ENCODE measurements at places on chromosomes 11 and 22. TPM values are rescaled to one million over a fixed set of nuclear protein-coding genes. Genes with fewer than 3 reads are reported as not detected.
A peak's percentile ranks its signal among the peaks of the same experiment; 100 is the strongest.

DNA sequence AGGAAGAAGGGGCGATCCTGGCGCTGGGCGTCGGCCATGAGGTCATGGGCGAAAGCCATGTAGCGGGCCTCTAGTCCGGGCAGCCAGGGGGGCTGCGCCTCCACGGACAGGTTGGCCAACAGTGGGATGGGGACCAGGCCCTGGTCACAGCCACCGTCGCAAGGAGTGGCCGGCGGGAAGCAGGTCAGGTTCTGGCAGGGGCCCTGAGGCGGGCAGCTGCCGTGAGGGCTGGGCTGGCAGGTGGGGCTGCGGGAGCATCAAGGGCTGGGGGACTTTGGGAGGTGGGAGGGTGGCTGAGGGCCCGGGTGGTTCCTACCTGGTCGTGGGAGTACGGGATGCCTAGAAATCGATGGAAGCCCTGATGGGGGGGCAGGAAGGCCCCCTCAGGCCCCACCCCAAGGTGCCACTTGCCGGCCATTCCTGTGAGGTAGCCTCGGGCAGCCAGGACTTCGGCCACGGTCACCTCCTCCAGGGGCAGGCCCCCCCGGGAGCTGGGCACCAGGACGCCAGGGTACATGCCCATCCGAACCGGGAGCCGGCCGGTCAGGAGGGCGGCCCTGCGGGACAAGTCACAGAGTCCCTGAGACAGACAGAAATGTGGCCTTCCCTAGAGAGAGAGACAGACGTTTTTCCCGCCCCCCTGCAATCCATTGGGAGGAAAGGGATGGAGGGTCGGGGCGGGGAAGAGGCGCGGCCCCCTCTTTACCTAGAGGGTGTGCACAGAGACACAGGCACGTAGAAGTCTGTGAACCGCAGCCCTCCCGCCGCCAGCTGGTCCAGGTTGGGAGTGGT is 906 bp downstream of the ARSA start:
- peak overlapping the region; percentile 80 for H3K27ac ChIP-seq
- no peaks in the 10 kb centered on the region for H3K27me3 ChIP-seq
- H3K4me1 ChIP-seq: peaks cover 13% of the 10 kb centered on the region
- H3K36me3 ChIP-seq: no peaks in the 10 kb centered on the region
- peak overlapping the region; percentile 57 for H3K4me3 ChIP-seq
- peak; percentile 70 for DNase-seq

GRCh38 chr11:129277198-129277843 is 85.2 kb upstream of the ARHGAP32 start:
- H3K4me3 ChIP-seq: no peak overlapping the region
- no peaks in the 10 kb centered on the region for H3K36me3 ChIP-seq
- no peak for DNase-seq
- no peak overlapping the region for H3K27ac ChIP-seq
- peaks cover 29% of the 10 kb centered on the region for H3K4me1 ChIP-seq

GRCh38 chr11:58776891-58777710 is 45.4 kb upstream of the GLYAT start:
- H3K4me3 ChIP-seq: no peak overlapping the region
- no peak for DNase-seq
- H3K4me1 ChIP-seq: no peaks in the 10 kb centered on the region
- no peak overlapping the region for H3K27ac ChIP-seq

DNA sequence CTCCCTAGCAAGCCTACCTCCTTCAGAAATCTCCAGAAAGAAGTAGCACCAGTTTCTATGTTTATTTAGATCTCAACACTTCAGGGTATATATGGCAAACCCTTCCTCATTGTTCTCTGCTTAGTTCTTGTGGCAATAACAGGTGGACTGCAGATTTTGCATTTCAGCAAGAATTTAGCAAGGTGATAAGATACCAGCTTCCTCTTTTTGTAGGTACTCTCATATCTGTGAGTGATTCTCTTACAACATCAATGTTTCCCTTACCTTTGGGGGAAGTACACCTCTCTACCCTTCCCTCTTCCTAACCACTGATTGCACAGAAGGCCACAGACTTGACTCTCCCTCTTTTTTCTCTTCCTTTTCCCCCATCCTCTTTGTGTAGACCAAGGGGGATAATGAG is 230.9 kb upstream of the SESN3 start:
- no peak for DNase-seq
- no peaks in the 10 kb centered on the region for H3K36me3 ChIP-seq
- no peak overlapping the region for H3K4me3 ChIP-seq
- no peaks in the 10 kb centered on the region for H3K27me3 ChIP-seq
- no peak overlapping the region for H3K27ac ChIP-seq
- peaks cover 12% of the 10 kb centered on the region for H3K4me1 ChIP-seq

DNA sequence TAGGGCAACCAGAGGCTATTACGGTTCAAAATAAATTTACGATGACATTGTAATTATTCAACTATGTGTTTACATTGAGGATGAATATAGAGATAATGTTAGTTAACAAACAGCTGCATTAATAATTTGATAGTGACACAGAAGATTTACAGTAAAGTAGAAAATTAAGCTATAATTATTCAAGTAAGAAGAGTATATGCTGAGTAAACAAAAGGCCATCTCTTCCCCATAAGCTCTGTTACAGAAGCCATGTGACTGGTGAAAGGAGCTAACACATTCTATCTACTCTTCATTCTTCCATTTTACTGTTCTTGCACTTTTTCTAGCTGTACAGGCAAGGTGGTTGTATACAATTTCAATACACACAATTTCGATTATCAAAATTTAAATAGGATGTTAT is 54.2 kb downstream of the IMMP1L start:
- no peak overlapping the region for H3K4me3 ChIP-seq
- H3K4me1 ChIP-seq: no peaks in the 10 kb centered on the region
- H3K27me3 ChIP-seq: no peaks in the 10 kb centered on the region
- H3K27ac ChIP-seq: no peak overlapping the region
- H3K36me3 ChIP-seq: no peaks in the 10 kb centered on the region

The YPEL1 gene
- total RNA-seq: 9.6 TPM

GRCh38 chr11:13336246-13336878 is 58.8 kb downstream of the BMAL1 start:
- no peak overlapping the region for H3K4me3 ChIP-seq
- H3K27me3 ChIP-seq: no peaks in the 10 kb centered on the region
- peaks cover 47% of the 10 kb centered on the region for H3K4me1 ChIP-seq
- DNase-seq: no peak

DNA sequence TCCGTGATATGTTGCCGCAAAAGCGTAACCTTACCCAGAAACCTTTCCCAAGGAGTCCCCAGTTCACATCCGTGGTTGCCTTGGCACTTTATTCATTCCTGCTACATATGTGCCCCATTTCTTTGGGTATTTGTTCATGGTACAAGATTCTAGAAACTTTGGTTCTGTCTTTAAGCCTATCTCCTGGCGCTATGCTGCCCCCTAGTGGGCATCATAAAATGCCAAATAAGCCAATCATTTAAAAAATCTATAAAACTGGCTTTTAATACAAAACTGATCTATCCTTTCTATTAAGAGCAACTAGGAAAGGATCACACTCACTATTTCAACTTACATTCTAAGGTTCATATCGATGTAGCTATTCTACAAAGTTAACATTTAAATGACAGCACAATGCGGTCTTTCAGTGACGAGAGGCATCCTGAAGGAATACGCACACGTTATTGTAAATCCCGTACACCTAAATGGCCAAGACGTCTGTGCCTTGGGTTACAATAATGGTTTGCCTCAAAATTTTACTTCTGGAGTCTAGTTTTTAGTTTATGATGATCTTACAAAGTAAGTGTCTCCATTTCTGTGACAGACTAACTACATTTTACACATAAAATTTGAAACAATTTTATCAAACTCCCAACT is 16.2 kb downstream of the PIWIL3 start:
- H3K4me3 ChIP-seq: no peak overlapping the region
- H3K4me1 ChIP-seq: no peaks in the 10 kb centered on the region
- H3K36me3 ChIP-seq: no peaks in the 10 kb centered on the region
- H3K27me3 ChIP-seq: peaks cover 8% of the 10 kb centered on the region

DNA sequence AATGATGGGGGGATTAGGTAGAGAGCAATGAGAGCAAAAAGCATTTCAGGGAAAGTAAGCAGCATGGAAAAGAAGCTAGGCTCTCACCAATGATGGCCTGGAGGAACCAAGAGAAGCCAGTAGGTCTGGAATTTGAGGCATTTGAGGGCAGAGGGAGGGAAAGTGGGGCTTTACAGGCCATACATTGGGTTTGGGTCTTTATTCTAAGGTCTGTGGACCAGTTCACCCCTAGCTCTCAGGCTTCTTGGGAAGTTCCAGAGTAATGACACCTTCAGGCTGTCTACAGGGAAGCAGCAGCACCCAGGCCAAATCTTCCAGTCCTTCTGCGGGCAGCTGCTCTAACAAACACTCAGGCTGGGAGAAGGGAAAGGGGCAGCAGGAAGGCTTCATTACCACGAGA is 29.4 kb downstream of the ARFGAP2 start:
- H3K27ac ChIP-seq: no peak overlapping the region
- DNase-seq: no peak
- H3K27me3 ChIP-seq: no peaks in the 10 kb centered on the region
- H3K36me3 ChIP-seq: no peaks in the 10 kb centered on the region

GRCh38 chr11:121029813-121030445 is 6.0 kb downstream of the TBCEL start:
- H3K4me1 ChIP-seq: peaks cover 8% of the 10 kb centered on the region
- H3K4me3 ChIP-seq: no peak overlapping the region
- no peaks in the 10 kb centered on the region for H3K36me3 ChIP-seq
- no peaks in the 10 kb centered on the region for H3K27me3 ChIP-seq
- no peak overlapping the region for H3K27ac ChIP-seq
- no peak for DNase-seq

GRCh38 chr11:131392528-131393255 is 22.3 kb downstream of the NTM start:
- no peak for DNase-seq
- H3K36me3 ChIP-seq: no peaks in the 10 kb centered on the region
- no peaks in the 10 kb centered on the region for H3K27me3 ChIP-seq
- no peaks in the 10 kb centered on the region for H3K4me1 ChIP-seq

GRCh38 chr11:59247531-59248227 is 35.0 kb upstream of the MPEG1 start:
- no peak for DNase-seq
- no peaks in the 10 kb centered on the region for H3K27me3 ChIP-seq
- H3K36me3 ChIP-seq: no peaks in the 10 kb centered on the region
- H3K4me1 ChIP-seq: no peaks in the 10 kb centered on the region
- no peak overlapping the region for H3K4me3 ChIP-seq

- no peak for DNase-seq
- no peaks in the 10 kb centered on the region for H3K36me3 ChIP-seq
- no peaks in the 10 kb centered on the region for H3K4me1 ChIP-seq
- H3K27me3 ChIP-seq: no peaks in the 10 kb centered on the region
- no peak overlapping the region for H3K4me3 ChIP-seq
Measured at GRCh38 chr11:58286249-58286648, 18.2 kb upstream of the OR10W1 start.

- H3K27me3 ChIP-seq: no peaks in the 10 kb centered on the region
- H3K36me3 ChIP-seq: no peaks in the 10 kb centered on the region
- no peak overlapping the region for H3K27ac ChIP-seq
- no peaks in the 10 kb centered on the region for H3K4me1 ChIP-seq
- DNase-seq: no peak
Measured at GRCh38 chr11:100705447-100705846, 18.4 kb downstream of the ARHGAP42 start.

GRCh38 chr22:26778372-26778771 is 121.0 kb downstream of the MIAT start:
- DNase-seq: no peak
- no peak overlapping the region for H3K27ac ChIP-seq
- H3K4me3 ChIP-seq: no peak overlapping the region

DNA sequence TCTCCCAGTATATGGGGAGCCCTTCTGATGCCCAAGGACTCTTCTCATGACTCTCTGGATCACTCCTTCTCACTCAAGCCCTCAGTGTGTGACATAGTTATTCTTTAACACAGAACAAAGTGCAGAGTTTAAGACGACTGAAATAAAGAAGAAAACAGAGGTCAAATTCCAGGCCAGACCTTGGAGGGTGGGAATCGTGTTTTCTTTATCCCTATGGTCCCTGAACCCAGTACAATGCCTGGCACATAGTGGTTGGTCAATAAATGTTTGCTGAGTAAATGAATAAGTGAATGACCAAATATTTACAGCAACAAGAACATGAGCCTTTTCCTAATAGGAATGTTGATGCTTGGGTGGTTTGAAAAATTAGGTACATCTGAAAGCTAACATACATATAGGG is 28.8 kb downstream of the VSTM5 start:
- DNase-seq: no peak
- no peaks in the 10 kb centered on the region for H3K27me3 ChIP-seq
- no peak overlapping the region for H3K27ac ChIP-seq
- peaks cover 7% of the 10 kb centered on the region for H3K4me1 ChIP-seq
- H3K36me3 ChIP-seq: no peaks in the 10 kb centered on the region

The MYOD1 gene
- not detected for total RNA-seq

The MS4A6A gene
- total RNA-seq: 115 TPM

The ROBO4 gene
- total RNA-seq: 12.8 TPM

The OR52E4 gene
- not detected for total RNA-seq

- peaks cover 24% of the 10 kb centered on the region for H3K4me1 ChIP-seq
- H3K4me3 ChIP-seq: no peak overlapping the region
- no peak overlapping the region for H3K27ac ChIP-seq
- H3K36me3 ChIP-seq: no peaks in the 10 kb centered on the region
- no peak for DNase-seq
Measured at GRCh38 chr22:29458551-29458950, 20.2 kb downstream of the RFPL1 start.

The TSSK2 gene
- total RNA-seq: not detected

DNA sequence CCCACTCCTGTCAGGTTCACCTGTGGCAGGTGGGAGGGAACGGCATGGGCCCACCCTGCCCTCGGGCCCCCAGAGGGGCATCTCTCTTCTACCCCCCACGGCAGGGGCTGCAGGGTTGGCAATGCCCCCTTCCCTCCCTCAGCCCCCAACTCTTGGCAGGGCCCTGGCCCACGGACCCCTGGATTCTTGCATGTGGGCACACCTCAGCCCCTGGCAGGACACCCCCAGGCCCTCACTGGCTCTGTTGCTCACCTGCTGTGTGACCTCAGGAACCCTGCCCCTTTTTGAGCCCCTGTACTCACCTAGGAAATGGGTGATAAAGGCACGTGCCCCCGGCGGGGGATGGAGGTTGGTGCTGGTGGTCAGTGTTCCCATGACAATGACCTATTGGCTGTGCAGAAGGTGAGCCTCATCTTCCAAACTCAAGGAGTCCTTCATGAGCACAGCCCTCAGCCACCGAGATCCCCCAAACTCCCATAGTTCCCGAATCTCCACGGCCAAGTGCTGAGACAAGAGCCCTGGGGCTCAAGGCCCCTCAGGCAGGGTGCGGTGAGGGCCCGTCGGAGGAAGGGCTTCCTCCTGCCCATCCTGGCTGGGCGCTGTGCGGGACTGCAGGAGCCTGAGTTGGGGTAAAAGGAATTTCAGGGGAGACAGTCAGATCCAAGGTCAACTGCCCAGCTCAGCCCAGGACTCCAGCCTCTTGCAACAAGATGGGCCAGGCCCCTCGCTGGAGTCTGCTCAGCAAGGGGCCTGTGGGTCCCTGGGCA is 198.2 kb downstream of the IGLL1 start:
- no peak overlapping the region for H3K27ac ChIP-seq
- no peak for DNase-seq
- no peak overlapping the region for H3K4me3 ChIP-seq
- H3K36me3 ChIP-seq: no peaks in the 10 kb centered on the region
- peaks cover 5% of the 10 kb centered on the region for H3K27me3 ChIP-seq

Measured in sigmoid colon (tissue), 7 donors.